ENCODE measurements at places on chromosomes 1 and 21.

GRCh38 chr21:31429506-31429905 is 85.4 kb upstream of the TIAM1 start:
- DNase-seq, result no peak
- H3K4me1 ChIP-seq, result peaks cover 4% of the 10 kb centered on the region
- no peak overlapping the region for H3K27ac ChIP-seq
- H3K36me3 ChIP-seq, result peaks cover 6% of the 10 kb centered on the region

GRCh38 chr1:200869376-200869752 is 3.4 kb upstream of the GPR25 start:
- no peaks in the 10 kb centered on the region for H3K27me3 ChIP-seq
- H3K4me1 ChIP-seq, result peaks cover 5% of the 10 kb centered on the region
- no peak overlapping the region for H3K27ac ChIP-seq

DNA sequence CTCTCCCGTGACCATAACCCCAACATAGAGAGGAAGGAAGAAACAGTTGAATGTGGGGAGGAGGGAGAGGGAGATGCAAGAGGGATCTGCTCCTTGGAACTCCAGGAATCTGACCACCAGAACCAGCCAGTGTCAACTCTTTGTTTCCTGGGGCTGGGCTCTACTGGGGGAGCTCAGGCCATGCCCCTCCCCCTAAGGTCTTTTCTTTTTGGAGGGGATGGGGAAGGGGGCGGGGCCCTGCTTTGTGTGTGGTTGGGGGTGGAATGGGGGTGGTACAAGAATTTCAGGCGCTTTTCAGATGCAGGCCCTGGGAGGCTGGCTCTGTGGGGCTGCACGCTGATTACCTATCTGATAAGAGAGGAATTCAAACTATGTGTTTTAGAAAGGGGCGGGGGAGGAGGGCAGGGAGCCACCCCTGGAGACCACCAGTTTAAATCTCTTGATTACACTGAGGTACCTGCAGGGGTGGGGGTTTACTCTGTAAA is 8.3 kb downstream of the LIN28A start:
- peak overlapping the region; percentile 79 for H3K27ac ChIP-seq
- peaks cover 75% of the 10 kb centered on the region for H3K4me1 ChIP-seq
- no peak for DNase-seq
- peak overlapping the region; percentile 78 for H3K4me3 ChIP-seq

GRCh38 chr1:27581823-27582243 is 22.1 kb downstream of the AHDC1 start:
- peak overlapping the region; percentile 84 for H3K27ac ChIP-seq
- no peak overlapping the region for H3K4me3 ChIP-seq
- H3K4me1 ChIP-seq, result peaks cover 30% of the 10 kb centered on the region

- peak overlapping the region; percentile 78 for H3K27ac ChIP-seq
- no peaks in the 10 kb centered on the region for H3K27me3 ChIP-seq
- H3K4me1 ChIP-seq, result no peaks in the 10 kb centered on the region
- no peaks in the 10 kb centered on the region for H3K36me3 ChIP-seq
- no peak overlapping the region for H3K4me3 ChIP-seq
These were observed 27.1 kb upstream of the SEC16B start for GRCh38 chr1:177996957-177997356.

GRCh38 chr1:32246888-32247273 is at the start of gene FAM167B:
FAM167B (plus strand) TSS chr1:32247222; CDS start chr1:32247422, 200 bp downstream.
- H3K27ac ChIP-seq, result peak within 1 kb of the TSS; percentile 69
- no peaks in the 10 kb centered on the region for H3K36me3 ChIP-seq
- no peak for DNase-seq
- H3K4me3 ChIP-seq, result peak within 1 kb of the TSS; percentile 25

- H3K4me1 ChIP-seq, result peaks cover 25% of the 10 kb centered on the region
- no peaks in the 10 kb centered on the region for H3K36me3 ChIP-seq
- H3K4me3 ChIP-seq, result no peak overlapping the region
- DNase-seq, result no peak
- no peak overlapping the region for H3K27ac ChIP-seq
These were observed 13.6 kb downstream of the NFYC start for GRCh38 chr1:40704817-40705733.

GRCh38 chr1:81125672-81126071 is 675.1 kb upstream of the ADGRL2 start:
- DNase-seq, result no peak
- H3K4me3 ChIP-seq, result no peak overlapping the region
- no peaks in the 10 kb centered on the region for H3K4me1 ChIP-seq
- H3K36me3 ChIP-seq, result no peaks in the 10 kb centered on the region
- H3K27ac ChIP-seq, result no peak overlapping the region

GRCh38 chr21:9750341-9751086 is 770.9 kb upstream of the TPTE start:
- H3K36me3 ChIP-seq, result peaks cover 3% of the 10 kb centered on the region
- no peaks in the 10 kb centered on the region for H3K27me3 ChIP-seq
- DNase-seq, result no peak

GRCh38 chr1:169427081-169427641 is at the start of gene CCDC181:
CCDC181 (minus strand) TSS chr1:169427474; CDS start chr1:169424927, 2,547 bp downstream.
- H3K4me1 ChIP-seq, result peaks cover 18% of the 10 kb centered on the region
- H3K36me3 ChIP-seq, result no peaks in the 10 kb centered on the region
- DNase-seq, result peak; percentile 81
- peaks cover 22% of the 10 kb centered on the region for H3K27me3 ChIP-seq

DNA sequence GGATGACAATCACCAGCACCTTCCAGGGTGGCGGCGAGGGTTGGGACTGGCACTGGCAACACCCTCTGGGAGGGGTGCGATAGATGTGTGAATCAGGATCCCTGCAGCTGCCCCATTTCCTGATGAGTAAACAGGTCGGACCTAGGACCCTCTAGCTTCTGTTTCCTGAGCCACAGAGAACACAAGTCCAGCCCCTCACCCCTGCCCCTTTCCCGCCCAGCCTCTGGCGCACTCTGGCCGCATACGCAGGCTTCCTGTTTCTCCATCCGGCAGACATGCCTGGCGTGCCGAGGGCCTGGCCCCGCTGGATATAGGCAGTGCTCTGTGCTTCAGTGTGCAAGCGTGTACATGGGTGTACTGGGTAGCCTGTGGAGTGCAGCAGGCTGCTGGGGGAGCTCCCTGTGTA is 4.6 kb downstream of the PEAR1 start:
- peaks cover 29% of the 10 kb centered on the region for H3K27me3 ChIP-seq
- no peak for DNase-seq
- H3K4me3 ChIP-seq, result no peak overlapping the region
- no peaks in the 10 kb centered on the region for H3K36me3 ChIP-seq
- H3K27ac ChIP-seq, result peak overlapping the region; percentile 41
- peaks cover 40% of the 10 kb centered on the region for H3K4me1 ChIP-seq

DNA sequence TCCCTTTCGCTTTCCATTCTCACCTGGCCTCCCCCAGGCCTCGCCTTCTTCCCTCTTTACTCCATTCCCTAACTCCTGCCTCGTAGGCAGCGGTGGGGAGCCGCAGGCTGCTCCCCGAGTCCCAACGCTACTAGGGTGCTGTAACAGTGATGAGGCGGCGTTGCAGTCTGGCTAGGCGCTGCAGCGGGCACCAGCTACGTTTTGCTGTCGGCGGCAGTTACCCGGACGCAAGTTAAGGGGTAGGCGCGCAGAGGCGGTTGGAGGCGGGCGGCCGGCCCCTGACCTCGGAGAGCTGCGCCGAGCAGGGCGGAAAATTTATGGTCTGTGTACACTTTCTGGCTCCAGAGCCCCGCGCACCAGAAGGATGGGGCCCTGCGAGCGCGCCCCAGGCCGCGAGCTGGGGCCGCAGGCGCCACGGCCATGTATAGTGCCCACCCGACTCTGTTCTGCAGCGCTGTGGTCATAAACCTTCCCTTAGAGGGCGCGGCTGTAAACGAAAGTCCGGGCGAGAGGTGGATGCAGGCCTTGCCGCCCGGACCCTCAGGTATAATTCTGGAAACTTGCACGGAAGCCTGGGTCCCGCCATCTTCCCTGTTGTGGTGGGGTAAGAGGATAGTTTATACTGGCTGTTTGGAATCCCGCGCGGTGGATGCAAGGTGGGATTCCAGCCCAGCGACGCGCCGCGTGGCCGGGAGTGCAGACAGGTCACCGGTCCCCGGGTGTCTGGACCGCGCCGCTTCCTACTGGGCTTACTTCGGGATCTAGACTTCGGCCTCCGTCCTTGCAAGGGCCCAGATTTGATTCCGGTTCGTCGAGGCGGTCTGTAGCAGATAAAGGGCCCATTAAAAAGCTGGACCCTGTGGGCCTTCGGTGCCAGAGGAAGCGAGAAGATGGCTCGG is 15.0 kb downstream of the HLX start:
- H3K4me1 ChIP-seq, result no peaks in the 10 kb centered on the region
- no peak overlapping the region for H3K27ac ChIP-seq
- peaks cover 100% of the 10 kb centered on the region for H3K27me3 ChIP-seq
- H3K36me3 ChIP-seq, result peaks cover 4% of the 10 kb centered on the region

DNA sequence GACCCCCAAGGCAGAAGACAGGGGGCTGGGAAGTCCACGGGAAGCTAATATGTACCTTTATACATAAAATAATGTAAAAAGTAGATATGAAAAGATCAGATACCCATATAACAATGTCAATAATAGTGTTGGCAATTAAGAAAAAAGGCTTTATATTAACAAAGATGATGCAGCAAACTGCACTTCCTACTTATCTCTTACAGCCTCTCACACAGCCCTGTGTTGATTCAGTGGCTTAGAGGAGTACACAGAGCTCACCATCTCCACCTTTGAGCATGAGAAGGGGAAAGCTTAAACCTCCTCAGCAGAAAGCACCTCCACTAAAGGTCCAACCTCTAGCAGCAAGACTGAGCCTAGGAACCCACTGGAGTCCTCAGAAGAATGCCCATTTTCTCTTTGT is 7.2 kb upstream of the VSIG8 start:
- no peak overlapping the region for H3K4me3 ChIP-seq
- H3K36me3 ChIP-seq, result no peaks in the 10 kb centered on the region
- H3K4me1 ChIP-seq, result no peaks in the 10 kb centered on the region
- H3K27me3 ChIP-seq, result peaks cover 81% of the 10 kb centered on the region
- no peak overlapping the region for H3K27ac ChIP-seq

GRCh38 chr1:1122078-1122811 is 6.4 kb upstream of the C1orf159 start:
- no peak overlapping the region for H3K4me3 ChIP-seq
- peaks cover 35% of the 10 kb centered on the region for H3K27me3 ChIP-seq
- no peak overlapping the region for H3K27ac ChIP-seq
- peaks cover 3% of the 10 kb centered on the region for H3K36me3 ChIP-seq

GRCh38 chr1:12658531-12659453 is 14.9 kb downstream of the AADACL4 start:
- peak; percentile 82 for DNase-seq
- no peak overlapping the region for H3K4me3 ChIP-seq
- H3K4me1 ChIP-seq, result peaks cover 4% of the 10 kb centered on the region
- peaks cover 7% of the 10 kb centered on the region for H3K27me3 ChIP-seq
- no peak overlapping the region for H3K27ac ChIP-seq

DNA sequence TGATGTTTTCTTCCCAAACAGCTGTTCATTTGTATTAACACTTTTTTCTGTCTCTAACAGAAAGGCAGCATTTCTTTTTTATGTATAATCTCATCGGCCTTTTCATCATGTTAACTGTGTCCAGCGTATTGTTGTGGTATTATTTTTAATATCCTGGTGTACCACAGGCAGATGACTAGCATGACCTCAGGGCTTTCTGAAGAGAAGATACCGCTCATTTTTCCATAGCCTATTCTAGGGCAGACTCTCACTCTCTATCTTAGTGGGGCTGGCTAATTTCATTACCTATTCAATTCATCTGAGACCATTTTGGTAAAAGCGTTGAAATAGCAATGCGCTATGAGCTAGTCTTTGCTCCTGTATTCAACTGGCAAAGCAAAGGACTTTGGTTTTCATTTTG is 209.9 kb downstream of the SDCCAG8 start:
- DNase-seq, result no peak
- H3K27me3 ChIP-seq, result no peaks in the 10 kb centered on the region
- H3K4me3 ChIP-seq, result no peak overlapping the region

DNA sequence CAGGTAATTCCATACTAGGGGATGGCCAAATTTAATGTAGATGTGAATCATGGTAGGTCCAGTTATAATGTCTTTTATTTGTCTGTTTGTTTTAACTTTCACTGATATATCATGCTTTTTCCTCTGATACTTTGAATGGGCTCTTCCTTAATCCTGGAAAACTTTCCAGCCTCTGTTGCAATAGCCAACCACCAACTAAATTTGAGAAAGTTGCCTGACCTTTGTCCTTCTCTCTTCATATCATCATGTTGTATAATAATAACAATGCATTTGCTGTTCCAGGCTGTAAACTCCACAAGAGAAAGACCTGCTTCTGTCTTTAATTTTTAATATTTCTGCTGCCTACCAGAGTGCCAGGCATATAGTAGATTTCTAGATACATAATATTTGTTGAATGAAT is 146.1 kb downstream of the HMCN1 start:
- no peaks in the 10 kb centered on the region for H3K4me1 ChIP-seq
- H3K27ac ChIP-seq, result no peak overlapping the region
- H3K36me3 ChIP-seq, result no peaks in the 10 kb centered on the region
- H3K4me3 ChIP-seq, result no peak overlapping the region

- H3K27me3 ChIP-seq, result no peaks in the 10 kb centered on the region
- H3K4me1 ChIP-seq, result peaks cover 21% of the 10 kb centered on the region
- H3K27ac ChIP-seq, result no peak overlapping the region
- no peak overlapping the region for H3K4me3 ChIP-seq
- DNase-seq, result no peak
These were observed 24.7 kb downstream of the MFSD2A start for GRCh38 chr1:39979654-39980053.

- peak overlapping the region; percentile 56 for H3K4me3 ChIP-seq
- H3K36me3 ChIP-seq, result no peaks in the 10 kb centered on the region
- peak overlapping the region; percentile 86 for H3K27ac ChIP-seq
- peak; percentile 32 for DNase-seq
These were observed 34.2 kb downstream of the KRTAP10-1 start for GRCh38 chr21:44505673-44506278.

GRCh38 chr1:111989531-111990025 is at the start of gene KCND3:
KCND3 (minus strand) TSS chr1:111989668.
- H3K36me3 ChIP-seq, result no peaks in the 10 kb centered on the region
- peaks cover 11% of the 10 kb centered on the region for H3K4me1 ChIP-seq
- H3K27ac ChIP-seq, result no peak within 1 kb of the TSS
- H3K27me3 ChIP-seq, result peaks cover 92% of the 10 kb centered on the region
- peak; percentile 21 for DNase-seq
- H3K4me3 ChIP-seq, result peak within 1 kb of the TSS; percentile 84

DNA sequence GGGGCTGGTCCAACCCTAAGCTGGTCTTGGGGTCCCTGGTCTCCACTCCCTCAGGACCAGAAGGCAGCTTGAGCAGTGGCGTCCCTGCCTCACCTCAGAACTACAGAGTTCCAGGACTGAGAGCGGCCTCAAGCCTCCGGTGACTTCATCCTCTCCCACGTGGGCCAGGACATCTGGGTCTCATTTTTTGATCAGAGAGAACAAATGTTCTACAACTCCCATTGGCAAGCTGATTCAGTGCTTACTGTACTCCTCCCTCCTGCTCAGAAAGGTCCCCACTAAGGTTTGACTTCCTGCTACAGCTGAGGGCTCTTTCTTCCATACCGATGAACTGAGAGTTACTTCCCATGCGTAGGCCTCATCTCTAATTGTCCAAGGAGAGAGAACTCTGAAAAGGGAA is 78.5 kb downstream of the PLXNA2 start:
- H3K27ac ChIP-seq, result peak overlapping the region; percentile 44
- peaks cover 51% of the 10 kb centered on the region for H3K4me1 ChIP-seq
- no peak overlapping the region for H3K4me3 ChIP-seq
- no peaks in the 10 kb centered on the region for H3K27me3 ChIP-seq
- no peaks in the 10 kb centered on the region for H3K36me3 ChIP-seq
